ENCODE measurements at places on chromosomes 2 and 18. TPM values are rescaled to one million over a fixed set of nuclear protein-coding genes. Genes with fewer than 3 reads are reported as not detected.
A peak's percentile ranks its signal among the peaks of the same experiment; 100 is the strongest.

DNA sequence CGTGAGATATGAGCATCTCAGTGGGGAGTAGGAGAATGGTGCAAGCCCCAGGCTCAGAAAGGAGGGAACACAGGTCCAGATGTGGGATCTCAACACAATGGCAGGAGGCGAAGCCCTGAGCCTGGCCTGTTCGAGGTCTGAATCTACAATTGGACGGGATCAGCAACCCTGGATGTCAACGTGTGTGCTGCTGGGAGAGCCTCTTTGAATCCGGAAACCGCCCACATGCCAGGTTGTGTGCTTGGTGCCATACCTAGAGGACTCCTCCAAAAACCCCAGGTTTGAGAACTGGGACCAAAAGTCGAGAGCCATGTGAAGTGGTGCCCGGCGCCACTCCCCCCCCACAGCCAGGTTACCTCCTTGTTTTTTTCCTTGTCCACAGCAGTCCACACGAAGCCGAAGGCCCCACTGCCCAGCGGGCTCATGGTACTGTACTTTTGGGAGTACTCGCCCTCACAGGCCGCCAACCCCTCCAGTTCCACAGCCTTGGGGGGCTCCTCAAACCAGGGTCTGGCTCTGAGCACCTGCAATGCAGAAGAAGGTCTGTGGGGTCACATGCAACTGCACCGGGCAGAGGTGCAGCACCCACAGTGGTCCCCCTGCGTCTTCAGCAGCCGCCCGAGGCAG lies 20.4 kb upstream of the MTERF4 start:
- DNase-seq = no peak

- no peak for DNase-seq
Measured at GRCh38 chr2:122651236-122651635, 895.8 kb downstream of the TSN start.

- no peak for DNase-seq
Measured at GRCh38 chr2:213740453-213740852, 456.2 kb downstream of the SPAG16 start.

- DNase-seq = no peak
Measured at GRCh38 chr2:218722876-218723785, 12.5 kb downstream of the TTLL4 start.

DNA sequence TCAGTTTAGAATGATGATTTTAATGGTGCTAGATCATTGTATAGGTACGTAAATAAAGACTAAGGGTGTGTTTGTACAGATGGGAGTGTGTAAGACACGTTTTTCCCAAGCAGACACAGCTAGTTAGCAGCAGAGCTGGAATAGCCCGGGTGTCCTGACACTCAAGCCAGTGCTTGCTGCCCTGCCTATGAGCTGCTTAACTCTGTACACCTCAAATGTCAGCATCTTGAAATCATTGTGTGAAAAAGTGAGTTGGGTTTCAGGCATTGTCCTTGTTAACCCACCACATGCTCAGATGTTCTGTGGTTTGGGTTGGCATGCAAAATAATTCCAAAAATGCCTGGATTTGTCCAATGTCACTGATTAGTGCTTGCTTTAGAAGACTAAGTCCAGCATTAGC lies 13.0 kb upstream of the TET3 start:
- no peak for DNase-seq

GRCh38 chr2:63050334-63051041 lies at the start of gene OTX1:
Gene OTX1 (plus strand): TSS chr2:63050830. CDS start chr2:63052991, 2,161 bp downstream.
- DNase-seq = peak; percentile 30

DNA sequence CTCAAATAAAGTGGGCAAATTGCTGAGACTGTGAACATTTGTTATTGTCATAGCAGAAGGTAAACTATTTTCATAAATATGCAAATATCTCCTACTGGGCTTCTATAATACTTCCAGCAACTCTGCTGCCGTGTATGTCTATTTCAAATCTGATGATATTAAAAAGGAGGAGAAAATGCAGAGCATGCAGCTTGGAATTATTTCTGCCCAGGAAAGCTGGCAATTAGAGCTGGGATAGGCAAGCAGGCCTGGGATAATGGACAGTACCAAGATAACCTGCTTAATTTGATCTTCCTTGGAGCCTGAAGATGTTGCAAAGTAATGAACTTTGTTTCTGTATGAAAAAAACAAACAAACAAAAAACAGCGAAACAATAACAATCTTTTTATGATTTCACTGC lies 72.8 kb downstream of the HNMT start:
- DNase-seq = no peak

- no peak for DNase-seq
Measured at GRCh38 chr2:64393383-64394010, 60.5 kb upstream of the LGALSL start.

DNA sequence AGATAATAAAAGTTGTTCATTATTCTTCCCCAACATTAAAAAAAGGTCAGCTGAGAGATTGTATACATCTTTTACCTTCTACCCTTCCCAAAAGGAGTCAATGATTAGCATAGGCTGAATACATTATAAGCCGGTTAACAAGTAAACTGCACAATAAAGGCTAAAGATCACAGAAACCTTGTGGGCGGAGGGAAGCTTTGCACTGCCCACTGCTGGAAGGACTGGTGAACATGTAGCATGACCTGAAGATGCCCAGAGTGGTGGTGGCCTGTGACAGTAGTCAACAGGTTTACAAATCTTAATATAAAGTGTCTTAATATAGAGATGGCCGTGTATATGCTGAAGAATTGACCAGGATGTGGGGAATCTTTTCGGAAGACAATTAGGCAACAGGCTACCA lies 35.6 kb downstream of the ARL5A start:
- no peak for DNase-seq

DNA sequence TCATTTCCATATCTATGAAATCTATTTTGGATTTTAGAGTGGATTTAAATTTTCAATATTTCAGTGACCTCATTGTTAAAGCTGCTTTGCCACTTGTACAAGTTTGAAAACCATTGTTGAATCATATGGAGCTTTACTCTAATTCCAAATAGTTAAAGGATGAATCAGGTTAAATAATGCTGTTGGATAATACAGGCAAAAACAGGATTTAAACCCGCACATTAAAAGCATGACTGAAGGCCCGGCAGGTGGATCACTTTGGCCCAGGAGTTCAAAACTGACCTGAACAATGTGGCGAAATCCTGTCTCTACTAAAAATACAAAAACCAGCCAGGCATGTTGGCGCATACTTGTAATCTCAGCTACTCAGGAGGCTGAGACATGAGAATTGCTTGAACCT lies 68.3 kb downstream of the RIF1 start:
- peak; percentile 53 for DNase-seq

BCL11A gene
- under 0.01 TPM for total RNA-seq
